NCI-H526 treated with DMSO at 0.1 percent for 48 hours (cell line): ENCODE measurements at places on chromosomes 7 and 10.

GRCh38 chr7:2980401-2981102 is 63.1 kb downstream of the CARD11 start:
- DNase-seq = no peak

DNA sequence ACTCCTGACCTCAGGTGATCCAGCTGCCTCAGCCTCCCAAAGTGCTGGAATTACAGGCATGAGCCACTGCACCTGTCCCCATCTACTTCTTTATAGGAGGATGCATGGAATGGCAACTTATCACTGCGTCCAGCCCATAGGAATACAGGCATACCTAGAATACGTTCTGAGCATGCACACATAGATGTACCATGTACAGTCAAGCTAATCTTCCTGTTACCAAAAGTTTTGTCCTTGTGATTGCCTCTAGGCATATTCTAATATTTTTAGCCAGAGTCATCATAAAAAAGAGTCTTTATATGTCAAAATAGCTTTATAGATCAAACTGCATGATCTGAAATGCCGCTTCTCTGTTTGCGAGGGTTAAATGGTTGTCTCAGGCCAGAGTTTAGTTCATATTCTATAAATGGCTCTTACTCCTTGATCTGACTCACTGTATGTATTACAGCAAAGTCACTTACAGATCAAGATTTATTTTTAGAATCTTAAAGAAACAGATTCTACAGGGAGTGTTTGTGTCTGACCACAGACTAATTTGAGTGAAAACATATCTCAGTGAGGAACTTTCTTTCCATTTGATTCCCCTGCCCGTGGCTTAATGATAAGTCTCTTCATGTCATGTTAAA is 210.9 kb downstream of the CREB5 start:
- DNase-seq = no peak

GRCh38 chr10:7829289-7829834 is 11.1 kb downstream of the TAF3 start:
- DNase-seq = no peak

- no peak for DNase-seq
These were observed 135.2 kb upstream of the CSTF2T start for GRCh38 chr10:51834548-51834947.

- DNase-seq = no peak
These were observed 75.8 kb downstream of the MPLKIP start for GRCh38 chr7:40058636-40059035.
